Activated CD4-positive, alpha-beta memory T cell treated with anti-CD3 and anti-CD28 coated beads, Interleukin-2, amount 10 ng/mL, durations not matched to agents 7 days and 5 days (primary cell): ENCODE measurements at places on chromosomes 13 and 19.

DNA sequence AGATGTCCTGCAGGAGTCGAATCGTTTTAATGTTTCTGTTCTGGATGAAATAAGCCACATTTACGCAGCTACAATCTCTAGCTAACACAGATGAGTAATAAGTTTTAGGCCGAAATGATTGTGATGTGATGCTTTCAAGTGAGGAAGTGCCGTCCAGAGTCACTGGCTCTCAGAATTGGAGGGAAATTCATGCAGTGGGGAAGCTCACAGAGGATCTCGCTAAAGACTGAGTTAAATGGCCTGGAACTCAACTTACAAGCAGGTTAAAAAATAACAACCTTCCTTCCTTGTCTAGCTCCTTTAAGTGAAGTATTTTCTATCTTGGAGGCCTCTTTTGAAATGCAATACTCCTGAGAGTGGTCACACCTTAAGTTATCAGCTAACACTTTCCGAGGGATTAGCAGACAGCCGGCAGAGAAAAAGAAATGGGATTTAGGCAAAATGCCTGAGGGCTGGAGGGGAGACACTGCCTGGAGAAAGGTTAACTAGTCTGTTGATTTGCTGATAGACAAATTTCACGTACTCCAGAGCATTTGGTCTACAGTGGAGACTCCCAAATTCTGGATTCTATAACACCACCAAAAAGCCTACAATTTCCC is 74.2 kb downstream of the IRS2 start:
- peaks cover 4% of the 10 kb centered on the region for H3K27me3 ChIP-seq
- H3K36me3 ChIP-seq: no peaks in the 10 kb centered on the region
- peaks cover 6% of the 10 kb centered on the region for H3K4me1 ChIP-seq

GRCh38 chr13:97528518-97528917 is 94.5 kb downstream of the RAP2A start:
- no peak overlapping the region for H3K4me3 ChIP-seq
- H3K36me3 ChIP-seq: no peaks in the 10 kb centered on the region
- no peaks in the 10 kb centered on the region for H3K4me1 ChIP-seq
- no peak for DNase-seq

DNA sequence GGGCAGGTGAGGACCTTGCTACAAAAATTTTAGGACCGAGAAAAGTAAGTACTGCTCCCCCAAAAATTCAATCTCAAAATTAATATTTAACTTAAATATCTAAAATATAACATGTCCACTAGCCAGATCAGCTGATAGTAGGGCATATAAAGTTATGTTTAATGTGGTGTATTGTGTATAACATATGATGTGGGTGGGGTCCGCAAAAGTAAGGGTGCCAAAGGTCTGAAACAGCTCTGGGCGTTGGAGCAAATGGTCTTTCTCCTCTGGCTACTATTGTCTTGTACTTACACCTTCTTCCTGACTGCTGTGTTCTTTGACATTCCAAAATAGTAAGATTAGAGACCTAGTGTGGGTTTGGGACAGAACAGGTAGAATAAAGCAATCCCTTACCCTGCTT is 41.2 kb downstream of the HTR2A start:
- no peak overlapping the region for H3K27ac ChIP-seq
- H3K4me3 ChIP-seq: no peak overlapping the region
- no peaks in the 10 kb centered on the region for H3K4me1 ChIP-seq
- H3K36me3 ChIP-seq: no peaks in the 10 kb centered on the region

GRCh38 chr19:49845414-49845813 is 5.5 kb upstream of the PTOV1 start:
- H3K27ac ChIP-seq: no peak overlapping the region
- H3K4me3 ChIP-seq: no peak overlapping the region
- peaks cover 14% of the 10 kb centered on the region for H3K36me3 ChIP-seq
- DNase-seq: no peak
- peaks cover 25% of the 10 kb centered on the region for H3K4me1 ChIP-seq
